Fibroblast of mammary gland (primary cell): ENCODE measurements at places on chromosomes 3 and 15.

DNA sequence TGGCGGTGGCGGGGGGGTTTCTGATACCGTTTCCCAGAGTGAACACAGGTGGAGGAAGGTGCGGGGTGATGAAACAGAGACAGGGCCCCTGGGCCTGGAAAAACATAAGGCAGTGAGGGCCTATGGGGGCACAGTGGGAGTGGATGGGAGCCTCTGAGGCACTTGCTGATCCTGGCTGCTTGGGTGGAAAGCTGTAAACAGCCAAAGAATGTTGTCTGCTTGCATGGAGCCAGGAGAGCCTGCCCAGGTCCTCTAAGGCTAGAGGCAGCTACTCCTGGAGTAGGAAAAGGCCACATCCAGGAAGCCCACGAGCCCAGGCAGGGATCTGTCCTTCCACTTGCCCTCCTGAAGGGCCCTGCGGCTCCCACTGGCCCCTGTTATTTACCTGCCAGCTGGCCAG lies 2.9 kb upstream of the SEMA3B start:
- no peak for DNase-seq

DNA sequence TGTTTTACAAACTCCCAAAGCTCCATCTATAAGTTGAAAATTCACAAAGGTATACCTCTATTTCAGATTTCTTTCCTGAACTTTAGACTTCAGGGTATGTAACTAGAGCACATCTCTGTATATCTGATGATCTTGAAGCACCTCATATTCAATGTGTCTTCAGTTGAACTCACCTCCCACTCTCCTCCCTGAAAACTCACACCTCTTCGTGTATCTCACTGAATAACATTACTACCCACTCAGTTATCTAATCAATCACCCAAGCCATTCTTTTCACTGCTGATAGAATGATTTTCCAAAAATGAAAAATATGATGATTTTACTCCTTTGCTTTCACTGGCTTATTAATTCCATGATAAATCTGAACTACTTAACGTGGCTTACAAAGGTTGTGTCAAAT lies 52.9 kb downstream of the GTPBP8 start:
- no peak for DNase-seq

GRCh38 chr3:22627993-22628499 lies 575.1 kb upstream of the UBE2E2 start:
- DNase-seq: no peak

DNA sequence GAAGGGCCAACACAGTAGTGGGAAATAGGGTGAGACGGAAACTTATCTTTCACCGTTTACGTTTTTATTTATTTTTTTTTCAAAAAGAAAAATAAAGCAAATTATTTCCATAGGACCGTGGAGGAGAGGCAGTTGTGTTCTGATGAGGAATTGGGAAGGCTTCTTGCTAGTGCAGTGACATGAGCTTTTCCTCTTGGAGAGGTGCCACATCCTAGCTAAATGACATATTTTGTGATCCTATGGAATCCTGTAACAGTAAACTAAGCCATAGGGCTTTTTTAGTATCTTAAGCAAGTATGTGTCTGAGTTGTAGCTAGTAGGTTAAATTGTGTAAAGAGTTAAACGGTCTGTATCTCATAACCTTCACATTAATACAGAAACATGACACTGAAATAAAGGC lies 609.9 kb downstream of the RBMS3 start:
- DNase-seq: no peak

GRCh38 chr15:23648920-23649515 lies 1.4 kb upstream of the MAGEL2 start:
- DNase-seq: peak; percentile 4

DNA sequence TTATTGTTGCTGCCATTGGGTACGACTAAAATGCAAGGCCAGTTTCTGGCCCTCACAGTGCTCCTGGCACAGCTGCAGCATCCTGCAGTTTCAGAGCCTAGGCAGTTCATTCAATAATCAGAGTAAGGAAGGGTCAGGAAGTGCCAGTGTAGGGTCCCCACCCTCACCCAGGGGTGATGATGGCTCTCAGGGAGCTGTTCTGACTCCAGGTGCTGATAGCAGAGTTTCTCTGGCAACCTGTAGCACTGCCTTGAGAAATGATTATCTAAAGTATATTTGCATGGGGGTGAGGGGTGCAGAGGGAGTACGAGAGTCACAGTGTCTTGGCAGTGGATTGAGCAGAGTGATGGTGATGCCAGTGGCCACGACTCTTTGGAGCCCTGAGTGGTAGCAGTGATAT lies 15.5 kb upstream of the IL16 start:
- no peak for DNase-seq

DNA sequence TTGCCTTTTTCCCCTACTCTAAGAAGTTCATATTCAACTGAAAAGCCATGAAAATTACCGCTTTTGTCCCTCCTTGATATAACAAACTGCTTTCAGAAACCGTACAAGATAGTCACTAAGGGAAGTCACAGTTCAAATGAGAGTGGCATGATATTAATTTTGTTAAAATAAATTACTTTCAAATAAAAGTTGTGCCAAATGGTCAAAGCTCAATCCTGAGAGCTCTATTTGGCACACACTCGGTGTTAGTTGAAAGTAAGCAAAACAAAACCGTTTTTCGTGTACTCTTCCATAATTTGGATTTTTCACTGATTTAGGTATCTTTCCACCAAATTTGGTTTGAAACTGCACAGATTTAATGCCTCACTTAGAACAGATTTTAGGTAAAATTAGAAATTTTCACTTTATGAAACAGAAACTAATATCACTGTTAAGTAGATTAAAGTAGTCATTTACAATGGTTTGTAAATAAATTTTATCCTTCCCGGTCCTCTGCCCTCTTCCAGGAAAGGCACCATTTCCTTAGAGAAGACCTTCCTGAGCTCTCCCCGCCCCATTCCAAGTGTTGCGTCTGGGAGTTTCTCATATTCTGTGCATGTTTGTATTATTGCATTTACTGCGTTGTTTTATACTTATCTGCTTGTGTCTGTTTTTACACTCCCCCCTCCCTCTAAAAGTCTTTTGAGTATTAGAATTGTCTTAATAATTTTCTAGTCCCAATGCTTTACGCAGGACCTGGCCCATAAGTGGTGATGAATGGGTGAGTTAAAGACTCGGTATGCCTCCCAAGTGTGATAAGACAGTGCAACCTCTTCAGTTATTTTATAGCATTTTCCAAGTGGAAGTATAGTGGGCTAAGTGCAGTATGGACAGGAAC lies 853 bp downstream of the TCAIM start:
- peak; percentile 6 for DNase-seq

- DNase-seq: no peak
These were observed 12.2 kb downstream of the XIRP1 start for GRCh38 chr3:39180183-39180545.

GRCh38 chr3:194610689-194611088 lies 22.5 kb downstream of the TMEM44 start:
- no peak for DNase-seq

GRCh38 chr3:190132371-190132770 lies 11.7 kb upstream of the P3H2 start:
- peak; percentile 50 for DNase-seq

GRCh38 chr3:113557374-113557773 lies 25.0 kb downstream of the SIDT1 start:
- peak; percentile 49 for DNase-seq

DNA sequence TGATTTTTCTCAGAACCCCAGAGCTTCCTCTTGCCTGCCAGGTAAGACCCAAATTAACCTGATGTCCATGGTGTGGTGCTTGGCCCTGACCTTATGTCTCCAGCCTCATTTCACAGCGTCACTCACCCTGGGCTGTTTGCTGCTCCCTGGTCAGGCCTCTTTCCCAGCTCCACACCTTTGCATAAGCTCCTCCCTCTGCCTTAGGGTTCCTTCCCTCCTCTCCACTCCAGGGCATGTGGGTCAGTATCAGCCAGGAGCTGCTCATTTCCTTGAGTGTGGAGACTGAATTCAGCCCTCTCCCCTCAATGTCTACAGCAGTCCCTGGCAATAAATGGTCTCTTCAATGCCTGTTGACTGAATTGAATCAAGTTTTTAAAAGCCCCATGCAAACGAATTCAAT lies 75.6 kb upstream of the ANKRD34C start:
- no peak for DNase-seq

DNA sequence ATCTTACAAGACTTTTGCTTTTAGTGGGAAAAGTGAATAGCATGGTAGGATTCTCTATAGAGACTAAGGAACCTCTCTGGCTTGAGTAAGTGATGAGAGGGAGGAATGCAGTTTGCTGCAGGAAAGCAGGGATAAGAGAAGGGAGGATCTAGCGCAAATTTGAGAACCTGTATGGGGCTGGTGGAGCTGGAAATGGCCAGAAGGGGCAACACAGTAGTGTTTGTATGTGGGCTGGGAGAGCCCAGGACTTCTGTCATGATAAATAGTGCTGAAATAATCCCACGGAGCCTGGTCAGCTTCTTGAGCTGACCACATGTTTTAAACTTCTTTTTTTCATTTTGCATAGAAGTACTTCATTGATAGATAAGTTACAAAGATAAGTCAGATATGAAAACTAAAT lies 11.2 kb upstream of the SHC4 start:
- DNase-seq: no peak
